ENCODE measurements at places on chromosomes 4 and X. TPM values are rescaled to one million over a fixed set of nuclear protein-coding genes. Genes with fewer than 3 reads are reported as not detected.
A peak's percentile ranks its signal among the peaks of the same experiment; 100 is the strongest.

DNA sequence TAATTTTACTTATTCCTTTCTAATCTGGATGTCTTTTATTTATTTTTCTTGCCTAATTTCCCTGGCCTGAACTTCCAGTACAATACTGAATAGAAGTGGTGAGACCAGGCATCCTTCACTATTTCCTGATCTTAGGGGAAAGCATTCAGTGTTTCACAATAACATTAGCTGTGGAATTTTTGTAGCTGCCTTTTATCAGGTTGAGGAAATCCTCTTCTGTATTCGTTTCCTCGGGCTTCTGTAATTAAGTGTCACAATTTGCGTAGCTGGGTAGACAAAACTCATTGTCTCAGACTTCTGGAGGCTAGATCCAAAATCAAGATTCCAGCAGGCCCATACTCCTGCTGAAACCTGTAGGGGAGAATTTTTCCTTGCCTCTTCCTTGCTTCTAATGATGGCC, 598.4 kb upstream of the FTHL17 start:
- DNase-seq: no peak

Gene USP17L11
- not detected for total RNA-seq

Gene HTN3
- not detected for total RNA-seq

- DNase-seq: no peak
Measured at GRCh38 chr4:148054275-148054674, 322.4 kb downstream of the ARHGAP10 start.

Gene FRG1
- total RNA-seq: 37.0 TPM

GRCh38 chr4:41537292-41537890, 566 bp upstream of the LIMCH1 start:
- no peak for DNase-seq

Gene CC2D2A
- total RNA-seq: 20.9 TPM

GRCh38 chr4:140326395-140326993, 47.0 kb upstream of the SCOC start:
- no peak for DNase-seq

GRCh38 chr4:128227991-128228571, 59.5 kb downstream of the PGRMC2 start:
- no peak for DNase-seq

Gene IQCM
- total RNA-seq: 0.94 TPM

Gene AKAP17A
- total RNA-seq: 77.0 TPM

Gene CXorf49
- not detected for total RNA-seq

DNA sequence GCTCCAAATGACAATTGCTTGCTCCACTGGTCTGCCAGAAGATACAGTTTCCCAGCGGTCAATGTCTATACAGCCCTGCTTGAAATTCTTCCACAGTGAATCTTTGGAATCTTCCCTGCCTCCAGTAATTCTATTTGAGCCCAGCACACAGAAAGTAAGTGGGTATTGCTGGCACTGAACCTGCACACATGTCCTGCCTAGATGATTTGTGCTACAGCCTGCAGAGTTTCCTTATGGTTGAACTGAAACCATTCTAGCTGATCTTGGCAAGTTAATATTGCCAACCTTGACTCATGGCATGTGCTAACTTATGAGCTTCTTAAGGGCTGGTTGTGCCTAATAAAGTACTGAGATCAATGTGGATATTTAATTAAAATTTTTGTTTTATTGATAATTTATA, 553.8 kb upstream of the GNPDA2 start:
- no peak for DNase-seq

Gene FDCSP
- total RNA-seq: 0.75 TPM

Gene DRD5
- 0.09 TPM for total RNA-seq

- no peak for DNase-seq
Measured at GRCh38 chrX:65516756-65517155, 17.8 kb downstream of the LAS1L start.

Gene PSAPL1
- not detected for total RNA-seq

GRCh38 chr4:99945718-99946355, 581 bp downstream of the DNAJB14 start:
- DNase-seq: peak; percentile 64

GRCh38 chrX:115060013-115060412, 42.6 kb upstream of the IL13RA2 start:
- no peak for DNase-seq
